CD8-positive, alpha-beta T cell (primary cell): ENCODE measurements at places on chromosomes 2 and 18.

- DNase-seq: no peak
These were observed 10.4 kb downstream of the TOGARAM2 start for GRCh38 chr2:28991460-28991859.

DNA sequence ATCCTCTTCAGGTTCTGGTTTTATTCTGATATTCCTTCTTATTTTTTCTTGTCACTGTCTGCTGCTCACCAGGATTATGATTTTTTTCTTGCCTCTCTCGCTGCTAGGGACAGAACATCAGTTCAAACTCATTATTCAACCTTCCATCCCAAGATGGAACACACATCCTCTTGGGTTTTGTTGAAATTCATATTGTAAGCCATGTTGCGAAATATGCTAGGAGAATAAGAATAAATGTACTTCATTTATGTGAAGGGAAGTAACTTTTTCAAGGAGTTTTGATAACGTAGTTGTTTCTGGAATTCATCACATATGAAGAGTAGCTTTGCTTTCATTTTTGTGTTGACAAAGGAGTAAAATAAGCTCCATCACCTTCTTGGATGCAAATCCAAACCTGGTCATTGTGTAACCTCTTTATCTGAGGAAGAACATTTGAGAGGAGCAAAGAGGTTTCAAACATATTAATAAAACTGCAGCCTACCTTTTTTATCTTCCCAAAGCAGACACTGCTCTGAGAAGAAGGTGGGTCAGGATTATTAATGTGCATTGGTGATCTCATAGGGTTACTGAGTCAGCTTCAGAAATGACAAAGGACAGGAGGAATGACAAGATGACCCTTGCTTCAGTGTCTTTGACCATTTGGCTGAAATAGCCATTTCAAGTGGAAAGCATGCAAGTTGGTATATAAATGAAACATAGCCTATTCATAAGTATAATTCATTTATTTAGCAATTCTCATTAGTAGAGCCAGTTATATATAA, 280.0 kb downstream of the GULP1 start:
- DNase-seq: no peak

- DNase-seq: no peak
These were observed 3.6 kb downstream of the IAH1 start for GRCh38 chr2:9477914-9478313.

DNA sequence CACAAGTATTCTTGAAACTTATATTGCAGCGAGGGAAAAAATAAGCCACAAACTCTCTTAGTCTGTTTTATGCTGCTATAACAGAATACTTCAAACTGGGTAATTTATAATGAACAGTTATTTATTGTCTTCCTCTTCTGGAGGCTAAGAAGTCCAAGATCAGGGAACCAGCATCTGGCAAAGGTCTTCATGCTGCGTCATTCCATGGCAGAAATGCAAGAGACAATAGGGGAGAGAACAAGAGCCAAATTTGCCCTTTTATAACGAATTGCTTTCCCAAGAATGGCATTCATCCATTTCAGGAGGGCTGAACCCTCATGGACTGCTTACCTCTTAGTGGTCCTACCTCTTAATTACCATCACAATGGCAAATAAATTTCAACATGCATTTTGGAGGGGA, 46.5 kb downstream of the MAPRE2 start:
- no peak for DNase-seq
